Fibroblast of skin of back (primary cell): ENCODE measurements at places on chromosomes 2 and 18.

- no peak for DNase-seq
Measured at GRCh38 chr2:8438476-8438875, 243.4 kb upstream of the ID2 start.

DNA sequence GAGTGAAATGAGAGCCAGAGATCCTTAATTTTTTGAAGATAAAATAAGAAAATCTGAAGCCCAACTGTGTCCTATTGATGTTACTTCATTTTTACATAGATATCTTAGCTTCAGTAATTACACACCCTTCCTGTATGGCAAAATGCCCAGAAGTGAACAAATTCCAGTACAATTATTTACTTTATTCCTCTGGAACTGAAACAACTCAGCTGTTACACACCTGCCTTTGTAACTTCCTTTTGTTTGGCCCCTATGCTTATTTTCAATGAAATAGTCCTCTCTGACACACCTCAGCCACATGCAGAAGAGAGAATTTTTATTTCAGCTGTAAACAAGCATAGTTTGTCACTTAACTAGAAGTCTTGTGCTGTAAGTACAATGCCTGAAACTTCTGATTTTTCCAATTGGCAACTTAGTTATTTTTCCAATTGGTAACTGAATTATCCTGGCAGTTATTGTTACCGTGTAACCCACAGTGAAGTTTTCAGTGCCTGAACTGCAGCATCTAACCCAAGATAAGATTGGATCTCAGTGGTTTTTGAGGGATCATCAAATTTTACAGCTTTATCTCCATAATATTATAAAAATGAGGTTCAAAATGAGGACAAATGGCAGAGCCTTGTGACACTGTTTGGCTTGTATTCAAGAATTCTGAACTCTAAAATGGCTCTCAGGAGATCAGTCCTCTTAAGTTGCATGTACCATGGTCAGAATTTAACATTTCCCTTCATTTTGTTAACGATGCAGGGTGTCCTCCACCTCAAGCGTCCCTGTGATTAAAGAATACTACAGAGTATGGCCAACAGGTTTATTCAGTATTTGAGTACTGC lies 82.6 kb downstream of the PKP4 start:
- peak; percentile 69 for DNase-seq

GRCh38 chr2:232231554-232231953 lies 147.0 kb upstream of the ALPP start:
- no peak for DNase-seq

- no peak for DNase-seq
Measured at GRCh38 chr2:24399434-24400206, 39.3 kb upstream of the ITSN2 start.

GRCh38 chr2:26126074-26126473 lies 46.8 kb upstream of the GAREM2 start:
- no peak for DNase-seq

GRCh38 chr18:80201739-80202138 lies 45.6 kb downstream of the PARD6G start:
- DNase-seq = no peak

GRCh38 chr2:8334866-8335325 lies 347.0 kb upstream of the ID2 start:
- DNase-seq = no peak

- no peak for DNase-seq
Measured at GRCh38 chr2:138503087-138503442, 1.5 kb downstream of the SPOPL start.

DNA sequence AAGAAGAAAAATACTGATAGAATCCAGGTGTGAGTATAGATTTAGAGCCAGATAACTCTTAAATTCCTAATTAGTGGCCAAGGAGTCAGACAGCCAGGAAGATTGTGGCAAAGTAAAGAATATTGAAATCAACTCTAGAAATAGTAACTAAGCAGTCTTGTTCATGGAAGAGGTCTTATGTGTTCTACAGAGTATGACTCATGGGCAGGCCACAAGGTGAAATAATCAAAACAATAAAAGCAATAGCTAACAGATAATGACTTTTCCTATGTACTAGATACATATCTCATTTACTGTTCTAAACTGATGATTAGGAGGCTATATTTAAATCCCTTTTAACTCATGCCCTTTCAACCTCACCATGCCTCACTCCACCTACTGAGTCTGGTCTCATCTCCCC lies 227.4 kb upstream of the COL3A1 start:
- DNase-seq = no peak

DNA sequence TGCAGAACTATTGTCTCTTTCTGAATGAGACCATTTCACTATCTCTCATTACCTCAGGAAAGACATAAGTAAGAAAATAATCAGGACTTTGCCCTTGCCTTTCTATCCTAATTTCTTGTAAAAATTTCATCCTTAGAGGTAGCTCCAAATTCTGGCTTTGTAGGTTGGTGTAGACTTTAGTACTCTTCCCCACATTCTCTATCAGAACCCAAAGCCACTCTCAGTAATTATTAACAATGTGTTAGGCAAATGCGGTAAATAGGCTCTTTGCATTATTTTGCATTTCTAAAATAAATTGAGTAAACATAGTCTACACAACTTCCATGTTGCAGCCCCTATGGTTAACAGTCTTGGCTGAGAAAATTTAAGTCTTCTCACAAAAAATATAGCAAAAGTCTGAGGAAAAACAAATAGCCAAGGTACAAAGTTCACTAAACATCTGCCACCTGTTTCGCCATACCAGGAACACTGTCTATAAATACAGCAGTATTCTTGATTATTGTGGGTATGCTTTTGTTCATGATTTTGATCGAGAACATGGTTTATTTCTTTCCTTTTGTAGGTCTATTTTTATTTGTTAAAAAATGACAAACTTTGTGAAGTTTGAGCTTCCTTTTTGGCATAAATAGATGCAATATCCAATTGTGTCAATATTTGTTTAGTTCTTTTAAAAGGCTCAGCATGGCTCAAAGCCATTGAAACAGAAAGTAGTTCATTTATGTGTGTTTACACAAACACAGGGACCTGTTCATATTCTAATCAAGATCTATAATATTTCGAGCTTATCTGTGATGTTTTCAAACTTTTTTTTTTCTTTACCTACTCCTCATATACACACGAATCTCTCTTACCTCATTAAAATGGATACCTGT lies 1061.5 kb downstream of the CNTNAP5 start:
- DNase-seq = no peak

DNA sequence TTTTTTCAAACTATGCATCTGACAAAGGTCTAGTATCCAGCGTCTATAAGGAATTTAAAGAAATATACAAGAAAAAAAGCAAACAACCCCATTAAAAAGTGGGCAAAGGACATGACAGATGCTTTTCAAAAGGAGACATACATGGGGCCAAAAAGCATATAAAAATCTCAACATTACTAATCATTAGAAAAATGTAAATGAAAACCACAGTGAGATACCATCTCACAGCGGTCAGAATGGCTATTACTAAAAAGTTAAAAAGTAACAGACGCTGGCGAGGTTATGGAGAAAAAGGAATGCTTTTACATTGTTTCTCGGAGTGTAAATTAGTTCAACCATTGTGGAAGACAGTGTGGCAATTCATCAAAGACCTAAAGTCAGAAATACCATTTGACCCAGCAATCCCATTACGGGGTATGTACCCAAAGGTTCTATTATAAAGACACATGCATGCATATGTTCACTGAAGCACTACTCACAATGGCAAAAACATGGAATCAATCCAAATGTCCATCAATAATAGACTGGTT lies 643.1 kb upstream of the LRRTM1 start:
- DNase-seq = no peak

- peak; percentile 62 for DNase-seq
Measured at GRCh38 chr2:47520825-47521665, 118.1 kb downstream of the MSH2 start.

- DNase-seq = peak; percentile 90
Measured at GRCh38 chr18:28735731-28736130, 558.8 kb upstream of the CDH2 start.

DNA sequence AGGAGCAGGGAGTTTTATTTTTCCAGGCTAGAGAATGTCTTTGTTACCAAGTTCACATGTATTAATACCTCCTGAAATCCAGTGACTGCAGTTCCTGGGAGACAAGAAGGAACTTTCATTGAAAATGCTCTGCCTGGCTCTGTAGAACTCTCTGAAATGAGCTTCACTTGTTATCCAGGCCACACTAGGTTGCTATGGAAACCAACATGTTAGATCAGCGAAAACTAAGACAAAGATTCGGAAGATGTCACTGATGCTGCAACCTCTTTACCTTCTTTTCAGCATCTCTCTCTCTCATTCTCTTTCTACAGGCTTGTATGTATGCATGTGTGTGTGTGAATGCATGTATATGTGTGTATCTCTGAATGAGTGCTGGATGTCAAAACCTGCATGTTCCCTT lies 218.5 kb downstream of the TRIB2 start:
- no peak for DNase-seq

GRCh38 chr2:239927424-239927981 lies 97.6 kb downstream of the NDUFA10 start:
- DNase-seq = peak; percentile 82

- peak; percentile 30 for DNase-seq
Measured at GRCh38 chr2:152097290-152097800, 1.5 kb downstream of the CACNB4 start.

GRCh38 chr2:154125891-154126290 lies 254.2 kb downstream of the GALNT13 start:
- DNase-seq = no peak

GRCh38 chr18:267380-267687 lies 513 bp downstream of the THOC1 start:
- no peak for DNase-seq

- peak; percentile 19 for DNase-seq
Measured at GRCh38 chr2:26786207-26787028, 562 bp downstream of the CENPA start.

DNA sequence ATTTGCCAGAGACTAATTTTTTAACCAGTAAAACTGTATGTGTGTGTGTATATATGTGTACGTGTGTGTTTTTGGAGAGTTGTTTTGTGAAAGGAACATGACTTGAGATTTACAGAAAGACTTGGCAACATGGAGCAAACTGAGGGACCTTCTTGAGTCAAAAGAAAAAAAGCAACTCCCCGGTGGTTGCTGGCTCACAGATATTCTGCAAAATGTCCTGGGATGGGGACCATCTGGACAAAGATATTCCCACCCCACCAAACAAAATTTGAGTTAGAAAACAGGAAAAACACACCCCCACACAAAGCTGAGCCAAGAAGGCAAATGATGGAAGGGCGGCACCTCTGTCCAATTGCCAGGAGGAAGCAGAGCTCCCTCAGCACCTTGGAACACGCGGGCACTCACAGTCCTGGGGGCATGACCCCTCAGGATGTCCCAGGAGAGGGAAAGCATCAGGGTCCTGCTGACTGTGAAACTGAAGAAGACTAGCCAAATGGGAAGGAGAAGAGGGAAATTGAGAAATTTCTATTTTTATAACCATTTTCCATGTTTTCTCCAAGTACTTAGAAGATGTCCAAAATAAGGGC lies 290.2 kb upstream of the ACVR2A start:
- DNase-seq = no peak

DNA sequence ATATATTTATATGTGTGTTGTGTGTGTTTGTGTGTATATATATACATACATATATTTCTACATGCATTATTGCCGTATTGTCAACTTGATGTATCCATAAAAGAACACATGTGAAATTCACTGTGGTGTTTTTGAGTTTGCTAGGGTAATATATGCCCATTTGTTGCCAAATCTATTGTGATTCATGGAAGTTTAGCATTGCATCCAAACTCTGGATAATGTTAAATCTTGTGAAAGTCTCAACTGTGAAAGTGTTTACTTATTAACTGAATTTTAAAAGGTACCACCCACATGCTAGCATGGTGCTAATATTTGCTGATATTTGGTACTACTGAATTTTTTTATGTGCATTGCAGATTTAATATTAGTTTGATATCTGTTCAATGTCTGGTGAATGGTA lies 96.6 kb upstream of the SLC8A1 start:
- no peak for DNase-seq

DNA sequence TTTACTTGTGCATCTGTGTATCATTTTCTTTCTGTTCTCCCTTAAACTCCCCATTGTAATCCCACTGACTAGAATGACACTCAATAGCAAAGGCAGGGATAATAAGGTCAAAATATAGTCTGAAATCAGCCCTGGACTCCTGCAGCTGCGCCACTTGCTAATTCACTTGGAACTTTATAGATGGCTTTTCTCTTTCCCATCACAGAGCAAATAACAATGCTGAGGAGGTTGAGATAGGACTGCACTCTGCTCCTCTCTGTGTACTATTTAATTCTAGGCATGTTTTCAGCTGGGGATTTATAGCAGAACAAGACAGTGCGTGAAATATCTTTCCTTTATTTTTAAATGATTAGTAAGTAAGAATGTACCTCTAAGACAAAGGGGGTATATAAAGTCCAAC lies 324.2 kb downstream of the LNPK start:
- DNase-seq = no peak

- no peak for DNase-seq
Measured at GRCh38 chr2:182463760-182464159, 36.9 kb upstream of the PDE1A start.

DNA sequence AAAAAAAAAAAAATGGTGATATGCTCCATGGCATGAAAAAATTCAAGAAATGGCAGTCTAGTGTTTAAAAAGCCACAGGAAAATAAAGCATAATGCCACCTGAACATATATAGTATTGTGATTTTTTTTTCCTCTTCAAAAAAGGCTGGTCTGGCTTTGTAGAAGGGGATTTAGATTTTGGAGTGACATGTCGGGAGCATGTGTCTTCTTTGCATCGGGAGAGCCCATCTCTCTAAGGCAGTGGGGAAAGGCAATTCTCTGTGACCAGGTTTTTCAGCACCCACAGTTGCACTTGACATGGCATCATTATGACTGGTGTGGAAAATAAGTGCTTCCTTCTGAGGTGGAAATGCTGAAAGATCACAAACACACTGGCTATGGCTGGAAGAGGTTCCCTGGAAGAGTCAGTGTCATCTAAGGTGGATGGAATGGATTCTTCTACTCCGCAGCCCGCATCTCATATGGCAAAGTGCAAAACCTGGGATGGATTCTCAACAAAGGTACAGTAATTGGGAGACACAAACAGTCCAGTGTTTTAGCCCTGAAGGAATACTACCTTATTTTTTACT lies 172.5 kb downstream of the AGAP1 start:
- DNase-seq = peak; percentile 91

- no peak for DNase-seq
Measured at GRCh38 chr18:73859837-73860397, 287.7 kb downstream of the FBXO15 start.

- DNase-seq = no peak
Measured at GRCh38 chr2:232502511-232502910, 14.9 kb upstream of the ECEL1 start.
